Activated B cell treated with CpG ODN at 0.5 μM for 24 hours (primary cell): ENCODE measurements at places on chromosomes 12 and 14.

DNA sequence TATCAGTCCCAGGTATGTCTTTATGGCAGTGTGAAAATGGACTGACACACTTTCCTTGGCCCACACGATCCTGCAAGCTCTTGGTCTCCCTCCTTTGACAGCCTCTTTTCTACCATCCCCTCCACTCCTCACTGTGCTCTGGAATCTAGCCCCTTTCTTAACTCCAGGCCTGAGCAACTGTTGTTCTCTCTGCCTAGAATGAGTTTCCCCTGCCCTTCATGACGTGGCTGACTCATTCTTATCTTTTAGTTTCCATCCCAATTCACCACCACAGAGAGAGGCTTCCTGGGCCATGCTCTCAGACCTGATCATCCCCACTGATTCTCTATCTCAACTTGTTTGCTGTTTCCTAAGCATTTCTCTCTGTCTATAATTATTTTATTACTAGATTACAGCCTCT lies 157.4 kb upstream of the HMGA2 start:
- no peak for DNase-seq

DNA sequence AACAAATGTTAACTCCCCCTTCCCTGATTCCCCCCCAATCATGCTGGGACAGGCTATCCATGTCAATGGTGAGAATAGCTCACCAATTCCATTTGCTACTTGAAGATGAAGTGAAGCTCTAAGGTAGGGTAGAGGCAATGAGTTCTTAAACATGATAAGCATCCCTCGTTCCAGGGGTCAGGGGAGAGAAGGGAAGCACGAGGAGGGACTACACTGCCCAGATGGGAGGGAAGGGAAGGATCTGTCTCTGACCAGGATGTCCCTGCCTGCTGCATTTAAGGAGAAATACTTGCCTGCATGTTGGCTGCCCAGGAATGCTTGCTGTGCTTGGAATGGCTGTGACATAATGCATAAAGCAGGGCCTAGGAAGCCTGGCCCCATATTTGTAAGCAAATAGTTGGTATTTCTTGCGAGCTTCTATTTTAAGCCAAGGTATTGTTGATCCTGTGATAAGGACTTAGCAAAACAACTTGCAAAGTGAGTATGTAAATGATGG lies 155.1 kb downstream of the CEP83 start:
- no peak for DNase-seq

DNA sequence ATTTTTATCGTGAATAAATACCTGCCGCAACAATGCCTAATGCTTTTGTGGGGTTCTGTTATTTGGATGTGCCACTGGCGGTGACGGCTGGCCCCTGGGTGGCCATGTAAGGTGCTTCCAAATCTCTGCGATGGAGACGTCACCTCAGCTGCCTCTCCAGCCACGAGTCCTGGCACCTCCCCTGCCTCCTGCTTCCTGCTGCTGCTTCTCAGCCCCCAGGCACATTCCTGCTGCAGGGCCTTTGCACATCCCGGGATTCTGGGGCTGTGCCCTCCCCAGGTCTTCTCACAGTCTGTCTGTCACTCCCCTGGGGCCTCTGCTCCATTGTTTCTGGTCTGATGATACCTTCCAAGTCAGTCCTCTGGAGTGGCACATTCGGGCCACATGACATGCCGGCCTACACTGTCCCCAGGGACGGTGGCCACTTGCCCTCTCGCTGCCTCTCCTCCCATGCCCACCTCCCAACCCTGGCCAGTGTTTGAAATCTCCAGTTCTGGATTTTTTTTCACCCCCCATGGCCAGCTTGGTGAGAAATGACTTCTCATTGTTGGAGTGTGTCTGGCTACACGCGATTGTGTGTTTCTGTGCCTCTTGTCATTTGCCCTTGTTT lies 151.8 kb downstream of the KIF26A start:
- no peak for DNase-seq

DNA sequence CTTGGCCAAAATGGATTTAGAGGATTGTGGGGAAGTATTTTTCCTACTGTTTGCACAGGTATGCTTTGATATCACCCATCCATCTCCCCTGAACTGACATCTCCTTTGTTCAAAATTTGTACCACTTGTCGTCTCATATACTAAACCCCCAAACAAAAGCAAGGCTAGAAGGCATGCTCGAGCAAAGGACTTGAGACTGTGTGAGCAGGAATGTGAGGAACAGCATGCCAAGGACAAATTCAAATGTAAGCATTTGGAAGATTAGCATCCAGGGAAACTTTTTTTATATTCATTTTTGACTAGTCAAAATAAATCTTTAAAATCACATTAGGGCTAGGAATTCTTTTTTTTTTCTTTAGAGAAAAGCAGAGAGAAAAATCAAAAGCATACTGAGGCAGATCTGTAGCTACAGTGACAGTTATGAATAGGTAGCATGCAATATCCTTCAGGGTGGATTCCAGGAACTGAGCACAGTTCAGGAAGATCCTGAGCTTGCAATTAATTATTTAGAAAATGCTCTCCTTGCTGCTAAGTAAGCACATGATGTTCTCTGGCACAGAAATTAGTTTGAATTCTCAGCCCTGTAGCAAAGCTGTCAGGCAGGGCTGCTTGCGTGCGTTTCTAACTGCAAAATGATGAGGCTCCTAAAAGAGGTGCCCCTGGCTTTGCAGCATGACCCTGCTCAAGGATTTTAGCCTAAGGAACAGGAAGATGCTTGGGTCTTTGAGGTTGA lies 327.7 kb downstream of the LRIG3 start:
- no peak for DNase-seq

- no peak for DNase-seq
Measured at GRCh38 chr14:68137704-68138619, 318.4 kb downstream of the RAD51B start.

- DNase-seq: no peak
Measured at GRCh38 chr14:29227631-29228030, 461.0 kb downstream of the FOXG1 start.

- DNase-seq: no peak
Measured at GRCh38 chr12:104577581-104577981, 120.8 kb downstream of the CHST11 start.

GRCh38 chr14:67429510-67430205 lies 17.7 kb upstream of the PLEK2 start:
- no peak for DNase-seq
